Activated CD4-positive, alpha-beta memory T cell treated with anti-CD3 and anti-CD28 coated beads for 36 hours (primary cell): ENCODE measurements at places on chromosomes 2 and 18. TPM values are rescaled to one million over a fixed set of nuclear protein-coding genes. Genes with fewer than 3 reads are reported as not detected.

Gene MAP3K19
- not detected for total RNA-seq

Gene BOD1L2
- total RNA-seq = not detected

Gene GBX2
- not detected for total RNA-seq

Gene PKDCC
- not detected for total RNA-seq

Gene ZNF396
- 0.93 TPM for total RNA-seq

Gene SERPINB3
- not detected for total RNA-seq

- DNase-seq = no peak
These were observed 268.9 kb upstream of the TANK start for GRCh38 chr2:160891353-160891740.

DNA sequence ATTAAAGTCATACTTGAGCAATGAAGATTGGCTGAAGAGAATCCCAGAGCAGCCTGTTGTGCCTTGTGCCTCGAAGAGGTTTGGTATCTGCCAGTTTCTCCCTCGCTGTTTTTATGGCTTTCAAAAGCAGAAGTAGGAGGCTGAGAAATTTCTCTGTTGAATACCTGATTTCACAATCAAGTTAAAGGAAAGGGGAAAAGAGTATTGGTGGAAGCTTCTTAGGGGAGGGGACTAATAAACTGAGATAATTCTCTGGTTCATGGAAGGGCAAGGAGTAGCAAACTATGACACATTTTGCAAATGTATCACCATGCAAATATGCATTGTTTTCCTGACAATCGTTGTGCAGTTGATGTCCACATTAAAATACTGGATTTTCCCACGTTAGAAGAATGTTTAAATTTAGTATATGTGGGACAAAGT lies at the start of gene IL1B:
Gene IL1B, minus strand, starts transcription at position 85 of the 423 bp plus-strand sequence. CDS start 550 bp downstream, outside the sequence.
- no peak for DNase-seq

DNA sequence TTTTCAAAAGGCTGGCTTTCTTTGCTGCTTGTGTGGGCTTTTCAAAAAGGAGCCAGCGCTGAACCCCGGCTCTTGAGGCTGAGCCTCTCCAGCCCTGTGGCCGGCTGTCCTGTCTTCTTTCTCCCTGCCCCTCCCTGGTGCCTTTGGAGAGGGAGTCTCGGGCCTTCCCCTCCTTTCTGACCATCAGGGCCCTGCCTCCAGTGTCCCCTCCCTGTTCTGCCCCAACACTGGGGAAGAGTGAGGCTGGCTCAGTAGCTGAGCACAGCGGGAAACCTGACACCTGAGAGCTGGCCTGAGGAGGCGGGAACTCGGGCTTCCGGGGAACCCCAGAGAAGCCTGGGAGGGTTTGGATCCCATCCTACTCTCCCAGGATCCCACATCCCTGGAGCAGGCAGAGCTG lies 232.1 kb downstream of the LOXHD1 start:
- no peak for DNase-seq

DNA sequence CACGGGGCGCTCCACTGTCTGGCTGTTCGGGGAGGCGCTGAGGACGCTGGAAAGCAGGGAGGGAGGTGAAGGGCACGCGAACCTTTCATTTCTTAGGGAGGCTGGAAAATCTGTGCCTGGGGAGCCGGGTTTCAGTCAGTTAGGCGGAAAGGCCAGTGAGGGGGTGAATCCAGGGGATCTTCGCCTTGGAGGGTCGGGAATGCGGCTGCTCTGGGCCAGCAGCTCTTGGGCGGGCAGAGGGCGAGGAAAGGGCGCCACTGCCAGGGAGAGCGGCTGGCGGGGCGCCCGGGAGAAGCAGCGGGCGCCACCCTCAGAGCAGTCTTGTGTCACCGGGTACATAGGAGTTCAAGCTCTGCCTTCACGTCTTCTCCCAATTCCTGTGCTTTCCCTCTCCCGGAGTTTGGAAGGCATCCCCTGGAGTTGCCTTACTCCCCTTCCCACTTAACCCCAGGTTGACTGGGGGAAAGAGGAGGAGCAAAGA lies 1.4 kb downstream of the CCDC85A start:
- no peak for DNase-seq

DNA sequence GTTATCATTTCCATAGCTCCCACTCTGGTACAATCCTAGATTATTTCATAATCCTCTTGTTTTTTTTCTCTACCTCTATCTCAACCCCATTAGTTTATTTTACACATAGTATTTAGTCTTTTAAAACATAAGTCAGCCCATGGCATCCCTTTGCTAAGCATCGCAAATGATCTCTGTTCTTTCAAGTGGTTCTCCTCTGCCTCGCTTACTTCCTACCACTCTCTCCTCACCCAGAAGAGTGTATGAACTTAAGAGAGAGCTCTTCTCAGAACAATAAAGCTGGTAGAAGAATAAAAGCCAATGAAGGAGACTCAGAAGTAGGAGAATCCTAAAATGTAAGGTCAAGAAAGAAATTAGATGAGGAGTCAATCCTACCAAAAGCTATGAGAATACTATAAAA lies 12.2 kb upstream of the ITPRID2 start:
- DNase-seq = no peak

DNA sequence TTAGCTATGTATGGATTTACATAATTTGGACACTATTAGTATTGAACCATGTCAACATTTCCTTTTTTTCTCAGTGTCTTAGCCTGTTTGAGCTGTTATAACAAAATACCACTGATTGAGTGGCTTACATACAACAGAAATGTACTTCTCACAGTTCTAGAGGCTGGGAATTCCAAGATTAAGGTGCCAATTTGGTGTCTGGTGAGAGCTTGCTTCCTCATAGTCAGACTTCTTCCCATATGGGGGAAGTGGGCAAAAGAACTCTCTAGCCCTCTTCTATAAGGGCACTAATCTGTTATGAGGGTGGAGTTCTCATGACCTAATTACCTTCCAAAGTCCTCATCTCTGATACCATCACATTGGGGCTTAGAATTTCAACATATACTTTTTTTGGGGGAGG lies 12.6 kb downstream of the ZNF804A start:
- no peak for DNase-seq

- DNase-seq = no peak
These were observed 250.6 kb upstream of the KCNJ3 start for GRCh38 chr2:154447727-154448418.

DNA sequence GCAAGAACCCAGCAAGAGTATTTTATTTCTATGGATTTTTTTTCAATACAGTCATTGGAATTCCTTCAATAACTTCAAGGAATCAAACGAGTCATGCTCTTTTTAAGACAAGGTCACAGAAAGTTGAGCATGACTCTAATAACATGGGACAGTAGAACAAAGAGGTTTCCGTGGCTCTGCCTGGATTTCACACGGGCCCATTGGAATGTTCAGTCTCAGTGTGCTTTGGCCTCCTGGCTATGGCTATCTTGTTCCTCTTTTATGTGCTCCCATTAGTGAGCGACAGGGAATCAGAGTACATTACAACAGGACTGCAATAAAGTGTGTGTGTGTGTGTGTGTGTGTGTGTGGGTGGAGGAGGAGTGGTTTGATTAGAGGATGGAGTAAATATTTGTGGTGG lies 312.4 kb downstream of the DCC start:
- no peak for DNase-seq

DNA sequence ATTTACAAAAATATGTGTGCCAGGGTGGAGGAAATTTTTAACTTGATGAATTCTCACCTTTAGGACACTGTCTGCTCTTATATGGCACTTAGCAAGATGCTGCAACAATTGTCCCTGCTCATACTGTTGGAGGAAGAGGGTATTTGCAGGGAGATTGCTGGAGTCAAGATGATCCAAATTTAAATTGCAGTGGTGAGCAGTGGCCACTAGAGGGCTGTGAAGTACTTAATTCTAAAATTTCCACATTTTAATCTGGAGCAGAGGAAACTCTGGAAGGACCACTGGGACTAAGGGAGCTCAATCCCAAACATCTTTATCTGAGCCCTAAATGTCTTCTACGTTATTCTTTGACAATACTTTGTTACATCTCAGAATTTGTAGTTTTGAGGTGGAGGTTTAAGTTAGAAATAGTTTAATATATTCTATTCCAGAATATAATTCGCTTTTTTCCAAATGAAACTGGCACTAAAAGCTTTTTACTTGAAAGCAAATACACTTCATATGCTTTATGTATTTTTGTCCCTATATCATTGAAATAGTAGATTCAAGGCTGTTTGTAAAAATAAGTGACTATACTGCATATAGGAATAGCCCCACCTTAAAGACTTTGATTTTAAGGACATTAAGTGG lies 33.0 kb upstream of the PTH2R start:
- peak; percentile 28 for DNase-seq

DNA sequence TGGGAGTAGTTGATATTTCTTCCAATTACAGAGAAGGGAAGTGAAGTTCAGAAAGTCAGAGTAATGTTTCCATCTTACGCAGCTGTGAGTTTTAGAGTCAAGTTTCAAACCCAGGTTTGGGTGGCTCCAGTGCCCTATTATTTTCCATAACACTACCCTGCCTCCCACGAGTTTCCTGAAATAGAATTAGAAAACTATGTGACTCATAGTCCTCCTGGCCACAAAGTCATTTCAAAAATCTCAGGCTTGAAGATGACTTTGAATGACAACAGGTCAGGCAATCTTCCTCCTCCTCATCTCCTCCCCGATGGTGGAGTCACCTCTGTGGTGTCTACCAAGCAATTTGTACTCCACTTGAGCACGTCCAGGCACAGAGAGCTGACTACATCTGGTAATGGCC lies 212.3 kb upstream of the TRIB2 start:
- DNase-seq = peak; percentile 66

GRCh38 chr2:241898463-241899270 lies 29.1 kb downstream of the RTP5 start:
- DNase-seq = no peak

DNA sequence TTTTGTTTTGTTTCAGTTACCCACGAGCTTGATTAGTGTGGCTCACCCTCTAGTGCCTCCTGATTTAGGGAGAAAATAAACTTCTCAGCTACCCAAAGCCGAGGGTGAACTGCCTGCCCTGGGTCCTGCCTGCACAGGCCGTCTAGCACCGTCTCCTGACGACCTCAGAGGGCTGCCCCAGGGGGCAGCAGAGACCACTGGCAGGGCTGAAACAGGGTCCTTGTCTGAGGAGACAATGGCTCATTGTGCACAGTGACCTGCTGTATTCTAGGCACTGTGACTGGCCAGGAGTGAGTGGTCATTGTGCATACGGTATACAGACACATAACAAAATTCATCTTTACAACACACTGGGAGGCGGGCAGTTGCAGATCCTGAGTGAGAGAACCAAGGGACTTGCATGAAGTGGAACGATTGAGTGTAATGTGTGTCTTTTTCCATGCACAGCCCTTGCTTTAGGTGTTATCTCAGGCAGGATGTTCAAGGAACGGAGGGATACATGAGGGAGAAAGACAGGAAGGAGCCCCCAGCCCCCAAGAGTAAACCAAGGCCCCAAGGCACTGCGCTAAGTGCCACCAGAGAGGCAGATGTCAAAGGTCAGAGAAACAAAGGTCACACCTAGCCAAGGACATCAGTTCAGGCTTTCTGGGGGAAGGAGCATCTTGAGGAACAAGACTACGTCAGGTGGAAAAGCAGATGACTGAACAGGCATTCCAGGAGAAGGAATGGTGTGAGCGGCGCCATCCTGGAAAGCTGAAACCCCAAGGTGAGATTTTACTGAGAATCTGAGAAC lies 421.3 kb downstream of the LPIN1 start:
- no peak for DNase-seq

GRCh38 chr2:218981881-218982585 lies 3.0 kb downstream of the FEV start:
- DNase-seq = peak; percentile 53

DNA sequence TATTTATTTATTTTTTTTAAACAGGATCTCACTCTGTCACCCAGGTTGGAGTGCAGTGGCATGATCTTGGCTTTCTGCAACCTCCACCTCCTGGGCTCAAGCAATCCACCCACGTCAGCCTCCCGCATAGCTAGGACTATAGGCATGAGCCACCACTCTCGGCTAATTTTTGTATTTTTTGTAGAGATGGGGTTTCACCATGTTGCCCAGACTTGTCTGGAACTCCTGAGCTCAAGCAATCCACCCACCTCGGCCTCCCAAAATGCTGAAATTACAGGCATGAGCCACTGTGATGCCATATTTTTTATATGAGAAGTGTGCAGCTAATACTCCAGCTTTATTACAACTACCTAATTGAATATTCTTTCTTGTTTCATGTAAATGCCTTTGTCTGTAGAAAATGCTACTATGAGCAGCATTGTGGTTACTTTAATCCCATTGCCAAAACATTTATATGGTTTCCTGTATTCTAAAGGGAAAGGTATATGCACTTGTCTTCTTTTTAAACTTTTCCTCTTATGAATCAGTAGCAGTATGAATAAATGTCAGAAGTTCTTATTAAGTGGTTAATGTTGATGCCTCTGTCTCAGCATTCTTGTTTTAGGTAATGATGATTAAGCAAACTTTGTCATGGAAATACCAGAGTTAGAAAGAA lies 9.5 kb upstream of the BCL2L11 start:
- DNase-seq = peak; percentile 57

DNA sequence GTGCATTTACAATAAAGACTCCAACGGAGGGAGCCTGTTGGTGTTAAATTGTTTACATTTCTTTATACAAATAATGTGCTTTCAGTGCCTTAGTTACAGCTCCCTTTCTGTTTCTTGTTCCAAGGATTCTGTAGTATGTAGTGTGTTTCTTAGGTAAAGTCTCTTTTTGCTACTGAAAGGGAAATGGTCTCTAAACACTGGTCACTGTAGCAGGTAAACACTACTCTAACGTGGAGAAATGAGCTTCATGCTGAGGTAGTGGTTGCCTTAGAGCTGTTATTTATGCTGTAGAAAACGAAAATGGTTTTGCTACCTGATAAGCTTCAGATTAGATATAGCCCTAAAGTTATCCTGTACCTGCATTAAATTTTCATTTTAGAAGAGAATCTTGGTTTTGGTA lies 163.6 kb downstream of the CAPN13 start:
- DNase-seq = no peak

DNA sequence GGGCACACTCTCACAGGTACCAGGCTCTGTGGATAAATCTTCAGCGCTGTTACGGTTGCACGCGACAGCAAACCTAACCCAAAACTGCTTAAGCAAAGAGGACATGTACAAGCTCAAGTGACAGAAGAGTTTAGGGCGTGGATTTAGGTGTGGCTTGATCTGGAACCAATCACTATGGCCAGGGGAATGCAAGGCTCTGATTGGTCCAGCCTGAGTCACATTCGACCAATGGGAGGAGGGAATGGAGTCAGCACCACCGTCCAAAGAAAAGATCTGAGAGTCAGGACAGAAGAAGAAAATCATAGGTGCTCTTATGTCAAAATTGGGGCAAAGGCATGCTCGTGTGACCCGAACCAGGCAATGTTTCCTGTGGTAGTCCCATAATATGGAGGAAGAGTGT lies 139.0 kb downstream of the TRIM43 start:
- no peak for DNase-seq

DNA sequence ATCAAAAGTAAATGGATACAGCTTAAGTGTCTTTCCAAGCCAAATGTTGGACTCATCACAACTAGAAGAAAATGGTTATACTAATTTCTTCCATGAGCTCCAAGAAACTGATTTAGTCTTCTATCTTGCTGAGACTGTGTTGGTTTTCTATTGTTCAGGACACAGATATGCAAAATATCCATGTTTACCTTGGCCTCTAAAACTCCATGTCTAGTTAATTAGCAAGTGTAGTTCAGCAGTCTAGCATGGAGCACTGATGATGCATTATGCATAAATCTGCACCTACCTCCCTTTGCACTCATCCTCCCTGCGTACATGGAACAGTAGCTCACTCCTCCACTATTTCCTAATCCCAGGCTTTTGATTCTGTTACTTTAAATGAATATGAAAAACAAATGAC lies 731.4 kb upstream of the CHAC2 start:
- DNase-seq = no peak

- DNase-seq = no peak
These were observed 101.2 kb downstream of the CDK15 start for GRCh38 chr2:201907563-201907881.
